Stimulated activated CD8-positive, alpha-beta memory T cell treated with anti-CD3 and anti-CD28 coated beads, Interleukin-2, amount 100 ng/mL, for 1 hour (primary cell): ENCODE measurements at places on chromosomes 12 and 14.

GRCh38 chr12:9123781-9124382 is 8.2 kb upstream of the A2M start:
- DNase-seq = no peak

DNA sequence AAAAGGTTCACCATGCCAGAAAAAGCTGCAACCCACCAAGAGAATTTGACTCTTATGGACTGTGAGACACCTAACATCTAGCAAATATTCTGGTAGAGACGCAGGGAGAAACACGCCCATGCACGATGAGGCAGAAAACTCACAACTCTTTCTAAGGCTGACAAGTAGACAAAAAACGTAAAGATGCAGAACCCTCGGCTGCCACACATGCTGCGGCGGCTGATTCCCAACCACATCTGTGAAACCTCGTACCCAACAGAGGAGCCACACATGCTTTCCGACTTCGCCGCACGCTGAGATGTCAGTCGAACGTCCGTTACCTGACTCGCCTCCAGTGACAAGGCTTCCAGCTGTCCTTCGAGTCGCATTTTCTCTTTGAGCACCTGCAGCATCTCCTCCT is 21.8 kb downstream of the GOLGA3 start:
- no peak for DNase-seq

GRCh38 chr14:93784878-93785277 is 3.4 kb downstream of the PRIMA1 start:
- DNase-seq = no peak

DNA sequence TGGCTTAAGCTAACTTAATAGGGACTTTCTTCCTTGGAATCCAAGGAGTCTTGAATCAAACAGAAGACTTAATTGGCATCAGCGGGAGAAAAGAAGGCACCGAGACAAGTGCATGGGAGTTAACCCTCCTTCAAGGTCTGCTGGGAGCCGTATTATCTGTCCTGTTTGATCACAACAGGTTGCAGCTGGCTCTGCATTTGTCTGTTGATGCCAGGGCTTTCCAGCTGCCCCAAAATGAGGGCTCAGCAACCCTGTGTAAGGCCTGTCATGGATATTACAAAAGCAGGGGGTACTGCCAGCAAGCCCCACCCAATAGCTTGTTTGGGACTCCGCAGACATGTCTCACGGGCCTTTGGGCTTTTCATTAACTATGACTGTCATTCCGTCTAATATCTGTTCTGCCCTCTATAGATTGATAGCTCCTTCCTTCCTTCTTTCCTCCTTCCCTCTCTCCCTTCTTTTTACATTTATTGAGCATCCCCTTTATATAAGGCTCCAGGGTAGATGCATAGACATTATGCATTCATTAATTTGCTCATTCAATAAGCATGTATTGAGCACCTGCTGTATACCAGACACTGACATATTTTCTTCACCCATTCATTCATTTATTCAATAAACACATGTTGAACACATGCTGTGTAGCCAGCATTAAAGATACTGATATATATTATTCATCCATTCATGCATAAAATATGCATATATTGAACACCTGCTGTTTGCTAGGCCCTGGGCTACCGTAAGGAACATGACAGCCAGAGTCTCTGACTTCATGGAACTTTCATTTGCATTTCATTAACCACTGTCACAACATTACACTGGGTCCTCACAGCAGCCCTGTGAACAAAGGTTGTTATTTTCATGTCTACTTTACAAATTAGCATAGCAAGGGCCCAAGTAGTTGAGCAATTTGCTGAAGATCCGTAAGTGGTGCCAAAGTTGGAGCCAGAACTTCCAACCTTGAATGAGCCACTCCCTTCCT is 56.2 kb downstream of the SVOP start:
- no peak for DNase-seq

- no peak for DNase-seq
Observed at GRCh38 chr14:23335623-23336022, 14.4 kb downstream of the PABPN1 start.

- no peak for DNase-seq
Observed at GRCh38 chr12:122523280-122523679, 3.5 kb downstream of the RSRC2 start.

- no peak for DNase-seq
Observed at GRCh38 chr12:125949471-125949870, 884.2 kb downstream of the AACS start.

GRCh38 chr12:95789126-95790032 is 1.2 kb downstream of the NTN4 start:
- no peak for DNase-seq

DNA sequence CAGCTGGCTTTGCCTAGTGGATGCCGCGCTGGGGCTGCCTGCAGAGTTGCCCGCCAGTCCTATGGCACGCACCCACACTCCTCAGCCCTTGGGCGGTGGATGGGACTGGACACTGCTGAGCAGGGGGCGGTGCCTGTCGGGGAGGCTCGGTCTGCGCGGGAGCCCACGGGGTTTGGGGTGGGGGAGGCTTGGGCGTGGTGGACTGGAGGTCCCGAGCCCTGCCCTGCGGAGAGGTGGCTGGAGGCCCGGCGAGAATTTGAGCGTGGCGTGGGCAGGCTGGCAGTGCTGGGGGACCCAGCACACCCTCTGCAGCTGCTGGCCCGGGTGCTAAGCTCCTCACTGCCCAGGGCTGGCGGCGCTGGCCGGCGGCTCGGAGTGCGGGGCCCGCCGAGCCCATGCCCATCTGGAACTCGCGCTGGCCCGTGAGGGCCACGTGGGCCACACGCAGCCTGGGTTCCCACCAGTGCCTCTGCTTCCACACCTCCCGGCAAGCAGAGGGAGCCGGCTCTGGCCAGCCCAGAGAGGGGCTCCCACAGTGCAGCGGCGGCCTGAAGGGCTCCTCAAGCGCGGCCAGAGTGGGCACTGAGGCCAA is 68.1 kb downstream of the ETNK1 start:
- no peak for DNase-seq

- DNase-seq = no peak
Observed at GRCh38 chr12:70154960-70155589, 88.2 kb upstream of the CNOT2 start.

DNA sequence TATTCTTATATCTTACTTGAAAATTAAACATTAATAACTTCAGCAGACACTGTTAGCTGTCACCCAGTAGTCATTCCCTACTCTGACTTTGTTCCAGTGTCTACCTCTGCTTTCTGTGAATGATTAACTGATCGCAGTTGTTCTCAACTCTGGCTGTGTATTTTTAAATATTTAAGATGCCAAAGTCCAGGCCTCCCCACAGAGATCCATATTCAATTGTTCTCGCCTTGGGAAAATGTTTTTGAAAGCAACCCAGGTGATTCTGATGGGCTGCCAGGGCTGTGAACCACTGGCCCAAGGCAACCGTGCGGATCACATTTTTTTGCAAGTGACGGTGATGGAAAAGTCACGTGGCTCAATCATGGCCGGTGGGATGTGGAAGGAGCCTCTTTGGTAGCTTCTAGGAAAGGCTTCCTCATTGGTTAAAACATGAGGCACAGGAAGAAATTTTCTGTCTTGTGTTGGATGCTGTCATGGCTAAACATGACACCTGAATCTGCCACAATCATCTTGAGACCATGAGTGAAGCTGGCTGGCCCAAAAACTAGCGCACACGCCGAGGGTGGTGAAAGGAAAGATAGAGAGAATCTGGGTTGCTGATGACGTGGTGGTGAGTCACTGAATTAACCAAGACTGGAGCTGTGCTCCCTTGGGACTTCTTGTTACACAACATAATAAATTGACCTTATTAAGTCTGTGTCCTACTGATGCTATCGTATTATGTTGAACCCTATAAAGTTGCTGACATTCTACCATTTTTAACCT is 37.2 kb downstream of the RDH12 start:
- no peak for DNase-seq

GRCh38 chr12:17361224-17361623 is 728.8 kb downstream of the RERGL start:
- DNase-seq = no peak

GRCh38 chr12:53067074-53067992 is 11.9 kb downstream of the SPRYD3 start:
- DNase-seq = no peak

GRCh38 chr12:117552971-117553370 is 191.5 kb upstream of the NOS1 start:
- DNase-seq = no peak

GRCh38 chr12:43062201-43062895 is 472.8 kb upstream of the PRICKLE1 start:
- DNase-seq = no peak

- DNase-seq = no peak
Observed at GRCh38 chr12:88566430-88566829, 13.8 kb downstream of the KITLG start.
